Activated CD8-positive, alpha-beta memory T cell treated with anti-CD3 and anti-CD28 coated beads for 48 hours (primary cell): ENCODE measurements at places on chromosomes 4 and X.

- no peak for DNase-seq
These were observed 72.3 kb downstream of the SLIT2 start for GRCh38 chr4:20323991-20324390.

GRCh38 chrX:21295246-21295820 is 78.9 kb upstream of the CNKSR2 start:
- no peak for DNase-seq

GRCh38 chr4:78207951-78208350 is 150.8 kb downstream of the FRAS1 start:
- DNase-seq: no peak

- DNase-seq: no peak
These were observed 4.7 kb upstream of the NKX6-1 start for GRCh38 chr4:84503495-84504437.

DNA sequence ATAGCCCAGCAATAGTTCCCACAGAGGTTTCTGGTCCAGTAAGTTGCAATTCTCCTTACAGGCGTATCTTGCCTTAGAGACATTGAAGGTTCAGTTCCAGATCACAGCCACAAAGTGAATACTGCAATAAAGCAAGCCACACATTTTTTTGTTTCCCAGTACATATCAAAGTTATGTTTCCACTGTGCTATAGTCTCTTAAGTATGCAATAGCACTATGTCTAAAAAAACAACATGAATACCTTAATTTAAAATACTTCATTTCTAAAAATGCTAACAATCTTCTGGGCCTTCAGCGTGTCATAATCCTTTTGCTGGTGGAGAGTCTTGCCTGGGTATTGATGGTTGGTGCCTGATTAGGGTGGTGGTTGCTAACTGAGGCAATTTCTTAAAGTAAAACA is 659.1 kb downstream of the GRID2 start:
- no peak for DNase-seq

GRCh38 chr4:42395595-42395994 is 1.7 kb upstream of the SHISA3 start:
- no peak for DNase-seq
